ENCODE measurements at places on chromosomes 5 and 9.

- DNase-seq: peak; percentile 92
Measured at GRCh38 chr5:128083033-128083810, at the start of gene SLC12A2. Gene SLC12A2 (plus strand): TSS chr5:128083766. CDS start chr5:128083955, 189 bp downstream.

GRCh38 chr9:133976191-133976861, 15.8 kb downstream of the VAV2 start:
- no peak for DNase-seq

- no peak for DNase-seq
Measured at GRCh38 chr9:10005206-10005605, 607.6 kb downstream of the PTPRD start.

- DNase-seq: no peak
Measured at GRCh38 chr9:1354086-1354485, 303.9 kb downstream of the DMRT2 start.

- DNase-seq: no peak
Measured at GRCh38 chr5:172777881-172778814, 7.2 kb upstream of the DUSP1 start.

GRCh38 chr5:143562935-143563334, 159.4 kb upstream of the NR3C1 start:
- DNase-seq: peak; percentile 91

DNA sequence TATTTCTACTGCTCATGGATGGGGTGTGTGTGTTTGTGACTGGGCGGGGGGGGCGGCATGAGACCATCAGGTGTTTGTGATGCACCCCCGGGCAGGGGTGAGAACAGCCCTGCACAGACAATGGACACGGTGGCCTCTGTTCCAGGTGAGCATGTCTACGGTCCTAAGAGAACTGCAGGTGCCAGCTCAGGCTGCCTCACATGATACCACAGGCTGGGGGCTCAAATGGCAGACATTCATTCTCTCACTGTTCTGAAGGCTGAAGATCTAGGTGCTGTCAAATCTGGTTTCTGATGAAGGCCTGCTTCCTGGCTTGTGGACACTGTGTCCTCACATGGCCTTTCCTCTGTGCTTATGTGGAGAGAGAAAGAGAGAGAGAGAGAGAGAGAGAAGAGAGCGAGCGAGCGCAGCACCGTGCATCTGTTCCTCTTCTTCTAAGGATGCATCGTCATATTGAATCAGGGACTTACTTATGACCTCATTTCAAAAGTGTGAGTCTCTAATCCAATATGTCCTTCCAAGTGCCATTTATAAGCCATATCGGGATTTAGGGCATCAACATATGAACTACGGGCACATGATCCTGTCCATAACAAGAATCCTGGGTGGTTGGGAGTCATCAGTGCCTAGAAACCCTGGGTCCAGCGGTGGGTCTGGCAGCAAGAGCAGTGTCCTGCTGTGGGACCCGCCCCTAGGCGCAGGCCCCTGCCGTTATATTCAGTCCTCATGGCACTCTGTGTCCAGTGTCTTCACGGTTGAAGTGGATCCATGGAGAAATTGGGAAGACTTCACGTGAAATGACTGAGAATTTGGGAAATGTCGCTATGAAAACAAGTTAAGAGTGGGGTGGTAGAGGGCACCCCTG, 42.5 kb downstream of the NXNL2 start:
- no peak for DNase-seq

DNA sequence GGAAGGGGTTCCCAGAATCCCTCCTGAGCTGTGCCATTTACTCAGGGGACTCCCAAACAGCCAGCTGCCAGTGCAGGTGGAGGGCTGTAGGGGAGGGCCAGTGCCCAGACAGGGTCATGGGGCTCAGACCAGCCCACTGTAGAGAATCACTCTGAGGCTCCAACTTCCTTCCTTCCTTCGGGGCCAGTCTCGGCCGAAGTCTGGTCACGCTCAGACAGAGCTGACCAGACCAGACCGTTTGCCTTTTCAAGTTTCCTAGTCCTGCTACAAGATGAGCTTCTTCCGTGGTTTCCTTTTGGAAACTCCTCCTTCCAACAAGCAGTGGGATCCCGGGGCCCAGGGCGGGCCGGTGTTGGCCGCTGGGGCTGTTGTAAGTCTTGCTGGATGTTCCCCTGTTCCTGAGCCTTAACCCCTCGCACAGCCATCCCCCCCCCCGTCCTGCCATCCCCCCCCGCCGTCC, 52.6 kb downstream of the SAR1B start:
- DNase-seq: no peak

- DNase-seq: peak; percentile 11
Measured at GRCh38 chr9:137672907-137673791, 54.3 kb downstream of the EHMT1 start.

GRCh38 chr5:180649297-180650039, at the start of gene FLT4:
Gene FLT4 (minus strand): TSS chr5:180649600. CDS start chr5:180649545, 55 bp downstream.
- no peak for DNase-seq

DNA sequence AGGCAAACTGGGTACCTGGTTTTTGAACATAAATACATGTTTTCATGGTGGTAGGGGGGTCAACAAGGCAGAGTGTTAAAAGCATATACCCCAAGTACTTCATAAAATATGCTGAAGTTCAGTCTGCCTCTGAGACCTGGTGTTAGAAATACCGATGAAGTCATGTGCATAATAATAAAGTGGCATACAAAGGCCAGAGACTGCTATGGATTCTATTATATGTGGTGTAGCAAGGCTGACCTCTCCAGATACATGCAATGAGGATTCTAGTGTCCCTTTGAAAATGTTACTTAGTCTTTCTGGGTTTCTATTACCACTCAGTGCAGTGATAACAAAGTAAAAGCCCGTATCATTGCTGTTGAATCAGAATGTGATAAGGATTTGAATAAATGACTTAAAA, 487.5 kb upstream of the ZNF608 start:
- DNase-seq: no peak

DNA sequence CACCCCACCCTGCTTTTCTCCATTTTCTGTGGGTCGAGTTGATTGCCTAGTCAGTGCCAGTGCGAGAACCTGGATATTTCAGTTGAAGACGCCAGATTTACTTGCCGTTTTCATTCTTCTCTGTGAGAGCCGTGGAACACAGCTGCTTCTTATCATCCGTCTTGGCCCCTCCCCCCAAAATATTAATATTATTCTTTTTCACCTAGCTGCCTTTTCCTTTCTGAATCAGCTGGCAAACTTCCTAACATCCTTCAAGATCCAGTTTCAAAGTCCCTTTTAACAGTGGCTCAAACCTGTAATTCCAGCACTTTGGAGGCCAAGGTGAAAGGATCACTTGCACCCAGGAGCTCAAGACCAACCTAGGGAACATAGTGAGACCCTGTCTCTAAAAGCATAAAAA, 117.1 kb upstream of the RASA1 start:
- no peak for DNase-seq

- DNase-seq: no peak
Measured at GRCh38 chr9:37151812-37152211, 31.4 kb downstream of the ZCCHC7 start.

DNA sequence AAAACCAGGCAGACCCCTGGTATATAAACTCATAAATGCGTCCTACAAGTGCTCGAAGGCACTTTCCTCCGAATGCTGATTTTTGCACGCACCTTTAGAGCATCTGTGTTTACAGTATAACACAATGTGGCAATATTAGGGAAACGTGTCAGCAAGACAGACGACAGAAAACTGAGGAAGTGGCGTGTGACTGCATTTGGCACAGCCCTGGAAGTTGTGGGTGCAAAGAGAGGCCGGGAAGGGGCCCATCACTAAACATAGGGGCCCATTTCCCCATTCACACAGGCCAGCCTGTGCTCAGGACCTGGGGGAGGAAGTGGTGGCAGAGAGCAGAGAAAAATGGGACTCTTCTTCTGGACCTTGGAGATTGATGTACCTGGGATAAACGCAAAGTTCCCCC, 48.2 kb downstream of the RASGEF1C start:
- no peak for DNase-seq

DNA sequence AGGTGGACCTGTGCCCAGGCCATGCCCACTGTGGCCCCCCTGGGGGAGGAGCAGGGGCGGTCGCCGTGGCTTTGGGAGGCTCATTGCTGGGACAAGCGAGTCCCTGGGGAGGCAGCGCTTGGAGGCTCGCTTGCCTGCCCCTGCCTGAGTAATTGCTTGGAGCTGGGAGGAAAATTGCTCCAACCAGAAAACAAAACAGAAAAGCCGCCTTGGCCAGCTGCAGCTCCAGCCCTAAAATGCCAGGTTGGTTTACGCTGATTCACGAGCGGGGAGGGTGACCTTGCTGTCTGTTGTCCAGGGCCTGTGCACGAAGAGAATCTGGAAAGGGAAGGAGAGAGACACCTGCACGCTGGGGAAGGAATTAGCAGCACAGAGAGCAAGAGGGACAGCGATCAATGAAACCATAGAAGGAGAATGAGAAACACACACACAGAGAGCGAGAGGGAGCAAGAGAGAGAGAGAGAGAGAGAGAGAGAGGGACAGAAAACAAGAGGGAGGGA, 25.3 kb downstream of the NTNG2 start:
- DNase-seq: peak; percentile 51

GRCh38 chr5:168135897-168136296, 155.5 kb upstream of the WWC1 start:
- DNase-seq: no peak

DNA sequence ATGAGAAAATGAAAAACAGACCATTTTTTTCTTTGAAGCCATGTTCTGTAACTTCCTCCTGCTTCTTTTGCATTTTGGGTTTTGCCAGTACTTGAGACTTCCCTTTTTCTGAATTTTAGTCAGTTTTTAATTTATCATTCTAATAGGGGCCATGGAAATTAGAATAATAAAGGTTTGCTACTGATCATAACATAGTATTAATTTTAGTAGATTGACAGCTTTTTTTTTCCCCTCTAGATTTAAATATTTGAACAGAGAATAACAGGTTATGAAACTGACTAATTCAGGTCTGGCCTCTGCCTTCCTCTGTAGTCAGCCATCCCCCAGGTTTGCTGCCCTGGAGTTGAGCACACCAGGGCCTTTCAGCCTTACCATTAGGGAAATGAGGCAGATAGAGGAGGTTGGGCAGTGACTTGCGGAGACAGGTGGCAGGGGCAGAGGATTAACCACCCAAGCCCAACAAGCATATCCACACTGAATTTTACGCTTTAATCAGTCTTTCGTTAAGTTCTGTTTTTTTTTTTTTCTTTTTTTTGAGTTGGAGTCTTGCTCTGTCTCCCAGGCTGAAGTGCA, 80.1 kb upstream of the TNFAIP8 start:
- DNase-seq: no peak

GRCh38 chr5:150060471-150060870, 25.9 kb downstream of the CSF1R start:
- DNase-seq: no peak

GRCh38 chr9:78549711-78550110, 252.8 kb downstream of the PSAT1 start:
- DNase-seq: no peak

- no peak for DNase-seq
Measured at GRCh38 chr5:107472620-107473064, 198.1 kb downstream of the EFNA5 start.

- no peak for DNase-seq
Measured at GRCh38 chr5:65830856-65831255, 95.5 kb upstream of the ERBIN start.

DNA sequence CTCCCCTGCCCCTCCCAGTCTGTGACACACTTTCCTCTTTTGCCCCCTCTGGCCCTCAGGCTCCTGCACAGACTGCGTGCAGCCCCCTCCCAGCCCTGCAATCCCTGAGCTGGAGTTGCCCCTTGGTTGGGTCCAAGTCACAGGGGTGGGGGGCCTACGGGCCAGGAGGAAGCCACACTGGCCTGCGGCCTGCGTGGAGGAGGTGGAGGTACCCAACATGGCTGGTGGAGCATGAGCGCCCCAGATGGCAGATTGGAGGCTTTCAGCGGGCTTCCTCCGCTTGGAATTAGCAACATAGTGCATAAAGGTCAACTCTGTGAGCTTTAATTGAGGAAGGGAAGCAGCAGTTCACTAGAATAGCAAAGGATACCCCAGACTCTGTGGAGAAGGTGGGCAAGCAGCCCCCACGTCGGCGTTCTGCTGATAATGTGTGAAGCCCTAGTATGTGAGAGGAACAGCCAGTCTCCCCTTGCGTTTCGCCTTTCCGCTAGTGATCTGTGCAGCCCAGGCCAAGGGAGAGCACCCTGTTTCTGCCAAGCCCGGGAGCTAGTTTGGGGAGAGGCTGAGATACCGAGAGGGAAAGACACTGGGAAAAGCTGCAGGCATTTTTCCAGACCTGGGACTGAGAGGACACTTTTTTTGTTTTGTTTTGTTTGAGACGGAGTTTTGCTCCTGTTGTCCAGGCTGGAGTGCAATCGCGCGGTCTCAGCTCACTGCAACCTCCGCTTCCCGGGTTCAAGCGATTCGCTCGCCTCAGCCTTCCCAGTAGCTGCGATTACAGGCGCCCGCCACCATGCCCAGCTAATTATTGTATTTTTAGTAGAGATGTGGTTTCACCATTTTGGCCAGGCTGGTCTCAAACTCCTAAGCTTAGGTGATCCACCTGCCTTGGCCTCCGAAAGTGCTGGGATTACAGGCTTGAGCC, 35.3 kb upstream of the MACIR start:
- no peak for DNase-seq

DNA sequence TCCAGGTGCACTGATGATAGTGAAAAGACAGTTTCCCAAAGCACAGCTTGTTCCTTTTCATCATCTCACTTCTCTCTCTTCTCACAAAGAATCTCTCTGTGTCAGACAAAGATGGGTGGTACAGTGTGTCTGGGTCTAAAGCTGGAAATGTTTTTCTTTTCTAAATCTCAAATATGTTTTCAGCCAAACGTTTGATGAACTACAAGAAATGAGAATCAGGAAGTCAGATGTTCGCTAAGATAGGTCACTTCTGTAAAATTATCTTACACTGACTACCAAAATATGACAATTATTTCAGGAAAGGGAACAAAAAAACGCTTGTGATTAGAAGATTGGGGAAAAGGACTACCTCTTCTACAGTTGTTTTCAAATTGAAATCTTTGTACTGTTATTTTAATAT, 708.8 kb downstream of the PTPRD start:
- no peak for DNase-seq

DNA sequence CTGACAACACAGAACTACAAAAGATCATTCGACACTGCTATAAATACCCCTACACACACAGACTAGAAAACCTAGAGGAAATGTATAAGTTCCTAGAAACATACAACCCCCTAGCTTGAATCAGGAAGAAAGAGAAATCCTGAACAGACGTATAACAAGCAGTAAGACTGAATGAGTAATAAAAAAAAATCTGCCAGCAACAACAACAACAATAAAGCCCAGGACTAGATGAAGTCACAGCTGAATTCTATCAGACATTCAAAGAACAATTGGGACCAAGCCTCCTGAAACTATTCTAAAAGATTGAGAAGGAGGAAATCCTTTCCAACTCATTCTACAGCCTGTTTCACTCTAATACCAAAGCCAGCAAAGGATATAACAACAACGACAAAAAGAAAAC, 68.2 kb upstream of the SLIT3 start:
- DNase-seq: no peak
